GM23248 (cell line): ENCODE measurements at places on chromosomes 3 and 15.

DNA sequence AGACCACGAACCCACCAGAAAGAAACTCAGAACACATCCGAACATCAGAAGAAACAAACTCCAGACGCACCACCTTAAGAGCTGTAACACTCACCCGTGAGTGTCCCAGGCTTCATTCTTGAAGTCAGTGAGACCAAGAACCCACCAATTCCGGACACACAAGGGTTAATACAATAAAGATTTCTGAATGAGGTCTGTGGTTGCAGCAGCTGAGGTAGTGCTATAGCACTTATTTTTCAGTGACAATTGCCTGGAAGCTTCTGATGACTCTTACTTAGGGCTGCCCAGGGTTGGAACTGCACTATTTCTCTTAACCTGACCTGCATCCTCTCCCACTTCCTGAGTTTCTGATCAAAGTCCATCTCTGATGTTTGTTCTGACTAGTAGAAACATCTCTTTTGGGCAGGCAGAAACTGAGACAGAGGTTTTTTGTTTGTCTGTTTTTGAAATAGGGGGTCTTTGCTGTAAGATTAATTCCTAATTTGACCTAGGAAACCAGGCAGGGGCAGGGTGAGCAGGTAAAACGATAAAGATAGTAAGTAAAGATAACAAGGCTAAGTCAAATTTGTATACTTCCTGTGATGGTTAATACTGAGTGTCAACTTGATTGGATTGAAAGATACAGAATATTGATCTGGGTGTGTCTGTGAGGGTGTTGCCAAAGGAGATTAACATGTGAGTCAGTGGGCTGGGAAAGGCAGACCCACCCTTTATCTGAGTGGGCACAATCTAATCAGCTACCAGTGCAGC, 169.1 kb downstream of the GAP43 start:
- no peaks in the 10 kb centered on the region for H3K27me3 ChIP-seq
- peak; percentile 59 for DNase-seq
- no peak overlapping the region for H3K4me3 ChIP-seq
- H3K36me3 ChIP-seq: no peaks in the 10 kb centered on the region
- peaks cover 38% of the 10 kb centered on the region for H3K4me1 ChIP-seq
- no peak overlapping the region for H3K27ac ChIP-seq

- no peak overlapping the region for H3K4me3 ChIP-seq
- DNase-seq: peak; percentile 36
- peak overlapping the region; percentile 71 for H3K27ac ChIP-seq
- no peaks in the 10 kb centered on the region for H3K27me3 ChIP-seq
These were observed 456.2 kb upstream of the THBS1 start for GRCh38 chr15:39124553-39125171.

- H3K27me3 ChIP-seq: no peaks in the 10 kb centered on the region
- no peak overlapping the region for H3K27ac ChIP-seq
- H3K4me1 ChIP-seq: no peaks in the 10 kb centered on the region
- H3K4me3 ChIP-seq: no peak overlapping the region
- DNase-seq: no peak
These were observed 101.1 kb downstream of the CPNE4 start for GRCh38 chr3:131933665-131934064.

DNA sequence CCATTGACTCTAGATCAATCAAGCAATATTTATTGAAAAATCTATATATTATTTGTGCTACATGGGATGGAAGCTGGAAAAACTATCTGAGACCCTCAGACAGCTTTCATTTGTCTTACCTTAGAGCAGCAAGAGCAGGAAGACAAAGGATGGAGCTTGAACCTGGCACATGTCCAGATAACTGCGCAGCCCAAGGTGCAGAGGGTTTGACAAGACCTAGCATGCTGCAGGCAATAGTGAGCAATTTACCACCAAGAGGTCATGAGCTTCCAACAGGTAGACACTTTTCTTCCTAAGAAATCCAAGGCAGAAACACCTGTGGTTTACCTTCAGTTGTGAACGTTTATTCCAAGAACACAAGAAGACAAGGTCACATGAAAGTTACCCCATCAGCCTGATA, 214.7 kb upstream of the NECTIN3 start:
- H3K27me3 ChIP-seq: no peaks in the 10 kb centered on the region
- no peak overlapping the region for H3K4me3 ChIP-seq
- H3K27ac ChIP-seq: no peak overlapping the region
- no peak for DNase-seq
- H3K4me1 ChIP-seq: no peaks in the 10 kb centered on the region
- H3K36me3 ChIP-seq: no peaks in the 10 kb centered on the region

DNA sequence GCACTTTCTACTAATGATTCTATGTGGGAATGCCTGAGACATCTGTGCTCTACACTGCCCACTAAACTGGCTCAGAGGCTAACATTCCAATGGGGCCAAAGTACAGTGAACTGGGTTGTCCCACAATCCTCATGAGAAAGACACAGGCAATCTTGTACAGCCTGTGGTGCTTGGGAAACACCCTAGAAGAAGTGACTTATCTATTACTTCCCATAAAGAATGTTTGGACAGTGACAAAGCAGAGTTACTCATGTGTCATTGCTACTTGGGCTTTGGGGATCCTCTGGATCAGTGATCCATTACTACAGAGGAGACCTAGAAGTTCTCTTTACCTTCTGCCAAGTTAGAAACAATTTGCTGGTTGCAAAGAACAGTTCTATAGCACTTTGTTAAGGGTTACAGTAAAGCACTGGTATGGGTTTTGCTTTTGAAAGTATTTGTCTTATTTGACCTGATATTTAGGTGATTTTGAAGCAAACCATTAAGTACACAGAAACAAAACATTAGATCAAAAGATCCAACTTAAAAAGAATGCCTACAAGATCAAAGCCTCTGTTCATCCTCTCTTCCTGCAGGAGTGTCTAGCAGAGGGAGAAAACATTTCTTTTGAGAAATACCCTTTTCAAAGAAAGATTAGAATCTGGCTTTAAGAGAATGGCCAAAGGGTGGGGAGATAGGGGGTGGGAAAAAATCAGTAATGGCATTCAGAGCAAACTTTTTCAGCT, 75.8 kb downstream of the CTNNB1 start:
- peaks cover 15% of the 10 kb centered on the region for H3K4me1 ChIP-seq
- H3K27me3 ChIP-seq: no peaks in the 10 kb centered on the region
- no peaks in the 10 kb centered on the region for H3K36me3 ChIP-seq
- DNase-seq: peak; percentile 88

- H3K4me3 ChIP-seq: no peak overlapping the region
- DNase-seq: no peak
- H3K27me3 ChIP-seq: no peaks in the 10 kb centered on the region
- H3K36me3 ChIP-seq: peaks cover 35% of the 10 kb centered on the region
- no peak overlapping the region for H3K27ac ChIP-seq
These were observed 29.7 kb downstream of the WHAMM start for GRCh38 chr15:82839136-82839535.

GRCh38 chr3:49924683-49925082, 4.9 kb downstream of the MON1A start:
- H3K4me1 ChIP-seq: peaks cover 8% of the 10 kb centered on the region
- 0 out of 2 replicates have a peak overlapping the region, but pooled peaks have one; percentile 8 for H3K27ac ChIP-seq
- no peaks in the 10 kb centered on the region for H3K27me3 ChIP-seq
- peak; percentile 82 for DNase-seq
- H3K4me3 ChIP-seq: no peak overlapping the region

DNA sequence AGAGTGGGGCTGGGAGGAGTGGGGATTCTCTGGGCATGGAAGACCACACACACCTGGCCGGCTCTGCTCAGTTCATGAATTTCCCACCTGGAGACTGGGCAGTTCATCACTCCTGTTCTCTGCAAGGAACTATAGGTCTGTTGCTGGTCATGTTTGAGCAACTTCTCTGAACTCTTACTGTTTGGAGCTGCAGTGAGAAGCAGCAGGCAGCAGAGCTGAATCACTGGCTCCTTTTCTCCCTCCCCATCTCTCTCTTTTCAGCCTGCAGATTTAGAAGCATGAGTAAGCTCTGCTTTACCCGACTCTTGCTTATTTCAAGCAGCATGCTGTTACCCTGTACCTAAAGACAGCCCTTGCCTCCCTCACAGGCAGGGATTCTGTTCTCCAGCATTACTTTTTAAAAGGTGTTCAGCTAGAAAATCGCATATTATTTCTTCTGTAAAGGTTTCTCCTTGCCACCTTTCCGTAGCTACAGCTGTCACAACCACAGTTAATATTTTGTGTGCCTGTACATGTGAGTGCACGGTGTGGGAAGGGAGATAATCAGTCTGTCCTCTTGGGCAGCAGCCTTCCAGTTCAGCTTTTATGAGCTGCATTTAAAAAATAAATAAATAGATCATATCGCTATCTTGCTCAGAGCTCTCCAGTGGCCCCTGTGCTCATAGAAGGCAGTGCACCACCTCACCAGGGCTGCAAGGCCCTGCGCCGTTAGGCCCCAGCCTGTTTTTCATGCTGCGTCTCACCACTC, 131.6 kb downstream of the CHCHD6 start:
- H3K4me3 ChIP-seq: no peak overlapping the region
- peak; percentile 85 for DNase-seq
- H3K36me3 ChIP-seq: no peaks in the 10 kb centered on the region
- H3K27me3 ChIP-seq: no peaks in the 10 kb centered on the region
- peaks cover 15% of the 10 kb centered on the region for H3K4me1 ChIP-seq

- peak overlapping the region; percentile 90 for H3K4me3 ChIP-seq
- H3K27ac ChIP-seq: peak overlapping the region; percentile 60
- H3K27me3 ChIP-seq: peaks cover 10% of the 10 kb centered on the region
- peak; percentile 28 for DNase-seq
These were observed 1.1 kb downstream of the SNRK start for GRCh38 chr3:43287500-43287873.

DNA sequence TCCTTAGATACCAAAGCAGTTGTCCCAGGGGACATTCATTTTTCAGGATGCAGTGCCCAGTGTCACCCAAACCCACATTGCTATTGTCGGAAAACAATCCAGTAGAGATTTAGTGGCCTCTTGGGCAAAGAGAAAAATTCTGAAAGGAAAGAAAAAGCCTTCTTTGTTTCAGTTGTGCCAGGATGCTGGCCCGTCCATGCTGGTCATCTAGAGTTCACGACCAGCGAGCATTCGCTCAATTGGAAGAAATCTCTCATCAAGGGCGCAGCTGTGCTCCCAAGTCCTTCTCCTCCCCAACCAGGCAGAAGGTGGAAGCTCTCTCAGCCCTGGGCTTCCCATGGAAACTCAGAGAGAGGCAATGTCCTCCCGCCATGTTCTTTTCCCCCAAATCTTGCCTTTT, 123.7 kb downstream of the MTHFS start:
- H3K4me1 ChIP-seq: peaks cover 10% of the 10 kb centered on the region; the same call in 1 of the 2 replicates
- no peaks in the 10 kb centered on the region for H3K27me3 ChIP-seq
- DNase-seq: no peak
- no peak overlapping the region for H3K27ac ChIP-seq

DNA sequence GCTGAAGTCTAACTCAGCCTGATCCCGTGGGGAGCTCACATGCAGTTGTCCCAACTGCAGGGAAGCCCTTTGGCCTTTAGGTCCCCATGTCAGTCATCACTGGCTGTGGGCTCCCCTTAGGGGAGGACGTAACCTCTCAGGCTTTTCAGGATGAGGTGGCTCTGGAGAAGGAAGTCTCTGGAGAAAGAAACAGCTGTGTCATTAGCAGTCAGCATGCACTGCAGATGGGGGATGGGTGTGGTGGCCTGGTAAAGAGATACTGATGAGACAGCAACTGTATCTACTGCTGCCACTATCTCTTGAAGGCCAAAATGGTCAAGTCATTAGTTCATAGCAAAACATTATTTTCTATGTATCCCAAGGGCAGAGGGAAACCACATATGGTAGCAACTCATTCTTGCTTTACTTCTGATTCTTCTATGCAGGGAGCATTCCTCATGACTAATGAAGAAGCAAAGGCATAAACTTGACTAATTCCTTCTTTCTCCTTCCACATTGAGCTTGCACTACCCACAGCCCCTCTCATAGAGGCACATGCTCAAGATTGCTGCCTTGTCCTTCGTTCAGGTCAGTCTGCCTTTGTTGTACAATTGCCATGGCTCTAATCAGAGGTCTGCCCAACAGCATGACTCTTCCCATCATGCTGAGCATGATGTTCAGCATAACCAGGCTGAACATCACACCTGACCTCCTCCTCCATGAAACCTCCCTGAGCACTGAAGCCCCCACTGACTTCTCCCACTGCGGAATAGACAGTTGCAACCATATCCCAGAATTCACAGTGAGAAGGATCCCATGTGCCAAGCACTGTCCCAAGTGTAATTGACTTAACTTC, 47.8 kb upstream of the TMEM158 start:
- DNase-seq: peak; percentile 62
- H3K27me3 ChIP-seq: no peaks in the 10 kb centered on the region
- no peaks in the 10 kb centered on the region for H3K36me3 ChIP-seq
- H3K4me1 ChIP-seq: peaks cover 7% of the 10 kb centered on the region

DNA sequence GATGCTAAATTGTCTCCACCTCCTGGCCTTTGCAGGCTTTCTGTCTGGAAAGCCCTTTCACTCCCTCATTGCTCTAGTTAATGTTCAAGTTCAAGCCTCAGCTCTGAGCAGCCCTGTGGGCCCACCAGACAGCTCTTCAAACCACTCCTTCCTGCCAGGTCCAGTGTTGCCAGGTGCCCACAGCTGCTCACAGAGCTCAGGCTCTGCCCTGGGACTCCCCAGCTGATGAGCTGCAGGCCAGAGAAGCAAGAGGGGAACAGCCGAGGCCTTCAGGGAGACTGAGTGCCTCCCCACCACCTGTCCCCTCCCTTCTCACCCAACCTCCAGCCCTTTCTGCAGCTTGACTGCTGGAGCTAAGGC, 1.3 kb upstream of the ZBTB47 start:
- peaks cover 1% of the 10 kb centered on the region; the same call in 1 of the 2 replicates for H3K36me3 ChIP-seq
- H3K27me3 ChIP-seq: no peaks in the 10 kb centered on the region
- peak overlapping the region; percentile 92 for H3K27ac ChIP-seq
- peak; percentile 34 for DNase-seq
- H3K4me1 ChIP-seq: peaks cover 60% of the 10 kb centered on the region

GRCh38 chr3:55183201-55183600, 255.3 kb upstream of the LRTM1 start:
- H3K4me3 ChIP-seq: no peak overlapping the region
- H3K36me3 ChIP-seq: no peaks in the 10 kb centered on the region
- DNase-seq: no peak
- no peak overlapping the region for H3K27ac ChIP-seq

DNA sequence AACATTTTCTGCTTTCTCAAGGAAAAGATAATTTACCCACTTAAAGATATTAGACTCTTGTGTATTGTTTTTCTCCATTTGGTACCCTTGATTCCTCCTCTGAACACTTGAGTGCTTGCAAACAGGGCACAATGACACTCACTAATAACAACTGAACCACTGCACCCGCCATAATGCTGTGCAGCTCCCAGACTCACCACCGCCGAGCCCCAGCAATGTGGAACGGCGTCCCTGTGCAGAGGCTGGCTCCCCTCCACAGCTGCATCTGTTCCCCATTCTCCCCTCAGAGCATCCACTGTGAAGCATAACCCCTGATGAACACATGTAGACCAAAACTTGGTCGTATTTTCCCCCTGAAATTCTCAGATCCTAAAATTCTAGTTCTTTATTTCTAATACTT, 276.2 kb upstream of the PLSCR5 start:
- H3K4me1 ChIP-seq: peaks cover 12% of the 10 kb centered on the region; the same call in 1 of the 2 replicates
- DNase-seq: no peak
- H3K27ac ChIP-seq: no peak overlapping the region
- no peak overlapping the region for H3K4me3 ChIP-seq
- H3K36me3 ChIP-seq: no peaks in the 10 kb centered on the region
- H3K27me3 ChIP-seq: no peaks in the 10 kb centered on the region
